ENCODE measurements at places on chromosomes 3 and 15.

- DNase-seq = no peak
Observed at GRCh38 chr3:58658508-58658907, 8.1 kb downstream of the FAM3D start.

DNA sequence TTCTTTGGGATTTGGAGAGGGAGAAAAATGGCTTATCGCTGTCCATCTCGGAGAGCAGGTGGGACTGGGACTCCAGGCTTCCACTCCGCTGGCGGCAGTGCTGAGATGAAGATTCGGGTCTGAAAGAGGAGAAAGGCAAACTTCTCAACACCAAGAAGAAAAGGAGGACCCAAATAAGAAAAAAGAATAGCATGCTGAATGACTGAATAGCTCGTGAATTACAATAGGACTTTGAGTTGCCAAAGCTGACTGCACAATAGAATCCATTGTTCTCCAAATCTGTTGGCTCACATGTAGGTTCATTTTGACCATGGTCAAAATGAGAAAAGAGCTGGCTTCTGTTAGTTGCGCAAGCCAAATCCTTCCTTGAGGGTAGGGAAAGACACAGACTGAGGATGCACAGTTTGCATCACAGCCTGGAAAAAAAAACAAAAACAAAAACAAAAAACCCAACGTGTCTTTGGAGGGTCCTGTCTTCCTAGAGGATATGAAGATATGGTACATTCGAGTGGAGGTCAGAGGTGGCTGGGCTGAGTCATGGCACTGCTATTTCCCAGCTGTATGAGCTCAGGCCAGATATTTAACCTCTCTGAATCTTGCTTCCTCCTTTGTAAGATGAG is 59.3 kb upstream of the LMOD3 start:
- no peak for DNase-seq

- no peak for DNase-seq
Observed at GRCh38 chr3:121722411-121722810, 27.1 kb downstream of the GOLGB1 start.

DNA sequence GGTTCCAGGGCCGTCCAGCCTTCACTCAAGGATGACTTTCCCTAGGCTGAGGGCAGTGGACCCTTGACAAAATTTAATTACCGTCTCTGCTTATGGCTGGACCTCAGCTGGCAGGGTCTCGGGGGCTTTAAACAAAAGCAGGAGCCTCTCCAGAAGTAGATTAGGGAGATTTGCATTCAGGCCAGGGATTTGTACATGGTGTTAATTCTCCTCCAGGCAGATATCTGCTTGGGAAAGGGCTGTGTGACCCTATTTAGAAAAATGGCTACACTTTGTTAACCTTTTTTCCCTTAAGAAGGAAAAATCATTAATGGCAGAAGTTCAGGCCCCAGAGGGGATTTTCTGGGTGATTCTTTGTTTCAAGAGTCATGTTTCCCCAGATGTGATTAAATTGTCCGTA is 329.1 kb upstream of the C2CD4B start:
- DNase-seq = no peak

GRCh38 chr3:177037241-177037640 is 160.0 kb downstream of the TBL1XR1 start:
- no peak for DNase-seq

DNA sequence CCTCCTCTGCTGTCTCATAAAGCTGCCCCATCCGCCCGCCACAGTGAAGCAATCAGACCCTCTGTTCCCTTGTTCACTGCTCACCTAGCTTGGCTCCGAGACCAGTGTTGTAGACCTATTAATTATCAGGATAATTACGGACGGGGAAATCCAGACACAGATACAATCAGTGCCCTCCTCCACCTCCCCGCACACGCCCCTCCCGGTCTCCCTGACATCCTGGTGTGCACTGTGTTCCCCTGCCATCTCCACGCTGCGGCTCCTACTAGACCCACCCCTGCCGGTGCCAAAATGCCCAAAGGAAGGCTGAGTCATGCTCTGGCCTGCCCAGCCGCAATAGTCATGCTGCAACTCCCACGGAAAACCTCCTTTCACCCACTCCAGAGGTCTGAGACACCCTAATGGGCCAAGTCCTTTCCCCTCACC is 277.3 kb upstream of the TLE3 start:
- no peak for DNase-seq

All from thyroid gland (tissue), 4 donors.